AML-193 (cell line): ENCODE measurements at places on chromosomes 16 and 17.

DNA sequence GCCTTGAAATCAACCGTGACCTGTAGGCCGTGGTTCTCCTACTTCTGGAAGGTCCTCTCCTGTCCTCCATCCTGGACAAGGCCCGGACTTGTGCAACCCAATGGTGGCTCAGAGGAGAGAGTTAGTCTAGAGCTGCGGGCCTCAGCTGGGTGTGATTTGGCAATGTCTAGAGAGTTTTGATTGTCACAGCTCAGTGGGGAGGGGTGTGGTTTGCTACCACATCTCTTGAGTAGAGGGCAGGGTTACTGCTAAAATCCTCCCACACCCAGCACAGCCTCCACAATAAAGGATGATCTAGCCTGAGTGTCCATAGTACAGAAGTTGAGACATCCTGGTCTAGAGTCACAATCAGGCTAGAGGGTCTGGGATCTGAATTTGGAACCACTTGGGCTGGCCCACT is 40.3 kb downstream of the MYH13 start:
- DNase-seq, result no peak

DNA sequence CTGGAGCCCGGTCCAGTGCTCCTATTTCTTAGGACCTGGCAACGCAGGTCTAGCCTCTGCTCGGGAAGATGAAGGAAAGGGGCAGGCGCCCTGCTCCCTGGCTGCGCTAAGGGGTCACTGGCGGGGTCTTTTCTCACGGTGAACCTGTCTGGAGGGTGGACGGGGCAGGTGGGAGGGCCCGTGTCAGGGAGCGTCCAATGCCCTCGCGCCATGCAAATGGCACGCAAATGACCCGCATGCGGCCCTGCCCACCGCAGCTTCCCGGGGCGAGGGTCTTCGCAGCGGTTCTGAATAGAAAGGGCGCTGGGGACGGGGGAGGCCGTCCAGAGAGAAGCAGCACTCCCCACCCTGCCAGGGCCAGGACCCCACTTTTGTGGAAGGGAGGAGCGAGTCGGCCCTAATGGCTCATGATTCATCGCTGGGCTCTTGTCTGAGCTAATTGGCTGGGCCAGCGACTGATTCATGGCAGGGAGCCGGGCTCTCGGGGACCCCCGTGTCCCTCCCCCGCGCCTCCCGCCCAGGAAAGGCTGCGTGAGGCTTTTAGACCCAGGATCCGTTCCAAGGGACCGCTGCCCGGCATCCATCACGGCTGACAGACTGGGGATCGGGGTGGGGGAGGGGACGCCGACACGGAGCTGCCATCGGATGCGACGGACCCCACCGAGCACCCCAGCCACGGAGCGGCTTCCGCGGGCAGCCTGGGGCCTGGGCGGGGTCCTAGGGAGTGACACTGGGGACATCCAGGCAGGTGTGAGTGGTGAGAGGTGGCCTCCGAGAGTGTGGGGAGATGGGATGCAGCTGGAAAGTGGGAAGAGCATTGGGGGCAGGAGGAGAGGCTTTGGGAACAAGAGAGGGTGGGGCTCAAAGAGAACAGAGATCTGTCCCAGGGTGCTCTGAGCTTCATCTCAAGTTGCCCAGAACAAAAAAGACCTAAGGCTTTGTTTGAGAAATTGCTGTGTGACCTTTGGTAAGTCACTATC is 25.0 kb upstream of the NGFR start:
- DNase-seq, result no peak

- DNase-seq, result no peak
Measured at GRCh38 chr16:17116595-17117322, 354.0 kb downstream of the XYLT1 start.

DNA sequence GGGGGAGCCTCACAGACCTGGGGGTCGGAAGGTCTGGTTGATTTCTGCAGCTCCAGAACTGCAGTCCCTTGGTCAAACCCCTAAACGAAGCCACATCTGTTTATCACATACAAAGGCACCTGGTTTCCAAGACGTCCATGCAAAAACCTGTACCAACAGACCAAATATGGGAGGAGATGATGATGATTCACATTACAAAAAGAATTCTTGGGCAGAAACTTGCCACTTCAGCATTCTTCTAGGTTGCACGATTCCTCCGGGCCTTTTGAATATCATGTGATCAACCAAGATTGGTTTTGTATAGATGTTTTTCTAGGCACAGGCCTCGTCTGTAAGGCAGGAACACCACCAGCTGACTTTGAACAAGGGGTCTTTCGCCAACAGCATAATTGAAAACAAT is 466.3 kb downstream of the SOX9 start:
- DNase-seq, result no peak

DNA sequence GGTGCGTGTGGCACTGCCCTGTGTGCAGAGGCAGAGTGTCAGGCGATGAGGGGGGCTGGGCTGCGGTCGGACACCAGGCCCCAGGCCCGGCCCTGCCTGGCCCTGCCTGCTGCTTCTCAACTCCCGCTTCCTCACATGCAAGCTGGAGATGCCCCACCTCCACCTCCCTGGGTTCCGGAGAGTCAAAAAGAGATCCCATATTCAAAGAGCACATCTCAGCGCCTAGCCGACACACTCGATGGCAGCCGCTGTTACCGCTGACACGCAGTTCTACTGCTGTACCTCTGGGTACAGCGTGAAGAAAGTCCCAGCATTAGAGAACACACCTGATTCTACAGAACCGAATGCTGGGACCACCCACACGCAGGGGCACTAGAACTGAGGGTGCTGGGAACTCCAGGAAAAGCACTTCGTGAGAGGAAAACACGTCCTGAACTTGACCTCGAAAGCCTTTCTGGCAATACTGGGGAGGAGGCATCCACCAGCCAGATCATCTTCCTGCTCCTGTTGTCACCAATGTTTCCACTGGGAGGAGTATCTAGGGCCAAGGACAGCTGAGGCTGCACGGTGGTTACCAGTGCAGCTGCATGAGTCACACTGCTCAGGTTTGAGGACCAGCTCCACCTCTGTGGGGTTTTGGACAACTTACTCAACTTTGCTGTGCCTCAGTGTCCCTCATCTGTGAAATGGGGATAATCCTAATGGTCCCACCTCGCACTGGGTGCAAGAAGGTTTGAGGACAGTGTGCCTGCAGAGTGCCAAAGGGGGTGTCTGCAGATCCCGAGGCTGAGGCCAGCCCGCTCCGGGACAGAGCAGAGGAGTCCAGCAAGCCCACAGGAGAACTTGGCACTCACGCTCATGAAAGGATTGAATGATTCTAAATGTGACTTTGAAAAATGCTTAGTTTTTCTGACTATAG is 100.4 kb upstream of the DNAH17 start:
- DNase-seq, result no peak

DNA sequence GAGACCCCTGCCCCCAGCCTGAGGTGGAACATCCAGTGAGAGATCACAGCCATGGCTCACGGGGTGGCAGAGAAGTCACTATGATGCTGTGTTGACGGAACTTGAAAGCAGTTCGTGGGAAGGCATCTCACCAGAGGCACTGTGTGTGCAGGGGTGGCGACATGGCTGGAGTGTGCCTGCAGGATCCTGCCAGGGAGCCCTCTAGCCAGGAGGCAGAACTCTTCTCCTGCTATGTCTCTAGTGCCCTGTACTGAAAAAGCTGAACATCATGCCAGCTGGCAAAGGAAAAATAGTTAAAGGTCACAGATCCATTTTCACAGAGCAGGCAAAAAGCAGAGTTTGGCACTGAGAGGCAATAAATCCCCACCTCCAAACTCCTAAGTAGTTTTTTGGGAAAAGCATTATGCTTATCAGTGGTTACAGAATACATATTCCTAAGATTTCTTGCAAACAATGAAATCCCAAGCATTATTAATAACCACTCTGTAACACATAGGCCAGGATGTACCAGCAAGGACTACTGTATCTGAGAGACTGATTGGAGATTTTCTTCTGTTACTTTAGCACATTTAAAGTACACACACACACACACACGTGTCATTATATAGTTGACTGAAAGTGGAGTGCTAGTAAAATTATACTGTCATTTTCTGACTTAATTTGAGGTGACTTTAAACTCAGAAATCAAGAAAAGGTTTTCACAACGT is 36.8 kb downstream of the TNRC6C start:
- no peak for DNase-seq

GRCh38 chr17:32564325-32564724 is 77.5 kb downstream of the CDK5R1 start:
- no peak for DNase-seq

- no peak for DNase-seq
Measured at GRCh38 chr16:81014672-81015071, 7.7 kb downstream of the CENPN start.

GRCh38 chr16:57358086-57358420 is 530 bp upstream of the CCL22 start:
- DNase-seq, result no peak

- DNase-seq, result no peak
Measured at GRCh38 chr16:89779231-89779908, 37.1 kb downstream of the FANCA start.

DNA sequence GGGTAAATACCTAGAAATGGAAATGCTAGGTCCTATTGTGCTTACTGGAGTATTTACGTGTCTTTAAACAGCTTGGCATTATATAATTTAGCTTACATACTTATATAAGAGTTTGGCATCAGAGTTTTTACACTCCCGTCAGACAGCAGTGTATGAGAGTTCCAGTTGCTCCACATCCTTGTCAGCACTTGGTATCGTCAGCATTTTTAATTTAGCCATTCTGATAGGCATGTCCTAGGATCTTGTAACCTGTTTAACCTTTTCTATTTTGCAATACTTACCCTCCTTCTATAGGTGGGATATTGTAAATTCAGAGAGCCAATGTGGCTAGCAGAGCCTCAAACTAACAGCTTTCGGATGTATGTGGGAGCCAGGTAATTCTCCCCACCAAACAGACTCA is 228.3 kb upstream of the EEF2KMT start:
- no peak for DNase-seq
